ENCODE measurements at places on chromosomes 3 and 15. TPM values are rescaled to one million over a fixed set of nuclear protein-coding genes. Genes with fewer than 3 reads are reported as not detected.

GRCh38 chr3:14605744-14606143, 45.8 kb upstream of the CCDC174 start:
- H3K27me3 ChIP-seq, result no peaks in the 10 kb centered on the region
- no peak for DNase-seq

DNA sequence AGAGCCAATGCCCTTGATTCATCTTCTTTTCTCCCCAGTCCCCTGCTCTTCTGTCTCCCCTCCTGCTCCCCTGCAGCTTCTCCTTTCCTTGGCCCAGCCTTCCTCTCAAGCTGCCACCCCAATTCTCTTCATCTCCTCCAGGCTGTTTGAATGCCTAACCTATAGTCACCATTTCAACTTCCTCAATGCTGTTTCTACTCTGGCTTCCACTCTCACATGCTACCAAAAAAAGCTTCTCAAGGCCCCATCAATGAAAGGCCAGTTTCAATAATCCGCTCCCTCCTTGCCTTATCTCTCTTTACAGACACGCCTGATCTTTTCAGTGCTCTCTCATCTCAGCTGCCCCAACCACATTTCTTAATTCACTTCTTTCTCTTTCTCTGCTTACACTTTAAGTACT, 212.2 kb upstream of the GPR149 start:
- H3K27me3 ChIP-seq, result no peaks in the 10 kb centered on the region
- DNase-seq, result no peak
- no peaks in the 10 kb centered on the region for H3K4me1 ChIP-seq
- no peak overlapping the region for H3K27ac ChIP-seq

DNA sequence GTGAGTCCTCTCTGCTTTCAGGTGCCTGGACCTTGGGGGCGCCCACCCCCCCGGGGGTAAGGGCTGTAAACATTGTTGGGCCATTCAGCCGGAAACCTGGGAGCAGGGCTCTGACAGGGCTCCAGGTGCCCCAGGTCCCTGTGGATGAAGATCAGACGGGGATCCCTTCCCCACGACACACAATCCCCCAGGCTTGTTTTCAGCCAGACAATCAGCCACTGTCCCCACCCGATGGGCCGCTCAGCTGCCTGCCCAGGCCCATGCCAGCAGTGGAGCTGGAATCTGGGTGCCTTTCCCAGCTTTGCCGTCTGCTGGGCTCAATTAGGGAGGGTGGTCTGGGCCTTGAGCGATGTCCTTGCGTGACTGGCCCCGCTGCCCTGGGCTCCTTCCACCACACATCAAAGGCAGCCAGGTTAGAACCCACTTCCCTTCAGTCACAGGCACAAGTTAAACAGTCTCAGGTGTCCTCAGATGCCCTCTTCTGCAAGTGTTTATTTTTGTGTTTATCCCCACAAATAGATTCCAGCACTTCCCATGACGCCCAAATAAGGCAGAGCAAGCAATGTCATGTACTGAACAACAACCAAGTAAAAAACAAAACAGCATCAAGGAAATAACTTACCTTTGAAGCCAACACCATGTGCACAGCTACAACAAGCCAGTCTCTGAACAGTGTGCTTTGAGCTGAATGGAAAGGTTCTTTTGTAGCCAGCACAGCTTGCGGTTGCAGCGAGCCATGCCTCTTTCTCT, 77.0 kb upstream of the ALDH1A3 start:
- no peaks in the 10 kb centered on the region for H3K4me1 ChIP-seq
- no peak overlapping the region for H3K27ac ChIP-seq
- H3K36me3 ChIP-seq, result no peaks in the 10 kb centered on the region
- DNase-seq, result no peak
- H3K4me3 ChIP-seq, result no peak overlapping the region

- H3K27ac ChIP-seq, result no peak overlapping the region
- no peaks in the 10 kb centered on the region for H3K36me3 ChIP-seq
- H3K4me3 ChIP-seq, result no peak overlapping the region
- no peaks in the 10 kb centered on the region for H3K27me3 ChIP-seq
- no peaks in the 10 kb centered on the region for H3K4me1 ChIP-seq
- no peak for DNase-seq
Measured at GRCh38 chr3:8632402-8633237, 12.0 kb downstream of the SSUH2 start.

- H3K27ac ChIP-seq, result no peak overlapping the region
- no peaks in the 10 kb centered on the region for H3K36me3 ChIP-seq
- peak; percentile 49 for DNase-seq
- peaks cover 50% of the 10 kb centered on the region for H3K4me1 ChIP-seq
Measured at GRCh38 chr3:172138792-172139507, 99.6 kb downstream of the FNDC3B start.

DNA sequence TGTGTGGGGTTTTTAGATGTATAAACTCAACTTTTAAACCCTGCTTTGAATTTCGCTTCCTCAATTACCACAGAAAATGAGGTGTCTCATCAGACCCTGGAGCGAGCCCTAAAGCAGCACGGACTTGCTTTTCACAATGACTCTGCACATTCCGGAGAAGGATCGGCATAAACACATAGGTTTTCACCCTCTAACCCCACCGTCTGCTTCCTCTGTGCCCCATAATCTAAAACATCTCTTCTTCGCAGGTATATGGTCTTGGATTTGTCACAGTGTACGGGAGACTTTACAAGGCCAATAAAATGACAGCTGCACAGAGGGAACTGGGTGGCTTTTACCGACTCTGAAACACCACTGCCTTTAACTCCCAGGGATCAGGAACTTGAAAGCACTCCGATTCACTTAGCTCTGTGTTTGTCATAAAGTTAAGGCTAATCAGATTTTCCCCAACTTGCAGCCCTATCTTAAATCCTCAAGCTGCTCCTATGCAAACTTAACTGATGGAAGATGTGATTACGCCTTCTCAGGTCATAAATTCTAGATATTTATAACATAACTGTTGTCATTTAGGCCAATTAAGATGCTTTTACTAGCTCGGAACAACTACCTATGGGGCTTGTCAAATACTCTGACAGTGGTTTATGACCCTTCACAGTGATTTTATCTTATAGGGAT, 133.4 kb upstream of the WNT5A start:
- H3K27me3 ChIP-seq, result no peaks in the 10 kb centered on the region
- H3K36me3 ChIP-seq, result no peaks in the 10 kb centered on the region
- no peak overlapping the region for H3K4me3 ChIP-seq
- no peak for DNase-seq
- H3K27ac ChIP-seq, result no peak overlapping the region

- H3K27ac ChIP-seq, result no peak overlapping the region
- no peaks in the 10 kb centered on the region for H3K36me3 ChIP-seq
- H3K27me3 ChIP-seq, result no peaks in the 10 kb centered on the region
- no peak for DNase-seq
- no peak overlapping the region for H3K4me3 ChIP-seq
Measured at GRCh38 chr3:6266135-6266534, 594.8 kb upstream of the GRM7 start.

GRCh38 chr3:145182196-145182911, 978.6 kb downstream of the PLOD2 start:
- DNase-seq, result no peak
- H3K4me3 ChIP-seq, result no peak overlapping the region
- H3K27me3 ChIP-seq, result no peaks in the 10 kb centered on the region
- H3K36me3 ChIP-seq, result no peaks in the 10 kb centered on the region
- no peaks in the 10 kb centered on the region for H3K4me1 ChIP-seq

- H3K4me3 ChIP-seq, result no peak overlapping the region
- no peaks in the 10 kb centered on the region for H3K36me3 ChIP-seq
- H3K4me1 ChIP-seq, result no peaks in the 10 kb centered on the region
- DNase-seq, result no peak
Measured at GRCh38 chr15:60212536-60212935, 185.2 kb downstream of the ANXA2 start.

- no peak overlapping the region for H3K27ac ChIP-seq
- no peaks in the 10 kb centered on the region for H3K27me3 ChIP-seq
- no peak for DNase-seq
- no peak overlapping the region for H3K4me3 ChIP-seq
- H3K4me1 ChIP-seq, result peaks cover 7% of the 10 kb centered on the region
Measured at GRCh38 chr3:54042259-54042823, 80.0 kb upstream of the CACNA2D3 start.

- DNase-seq, result no peak
- no peaks in the 10 kb centered on the region for H3K27me3 ChIP-seq
- H3K27ac ChIP-seq, result no peak overlapping the region
- no peaks in the 10 kb centered on the region for H3K36me3 ChIP-seq
- no peak overlapping the region for H3K4me3 ChIP-seq
- no peaks in the 10 kb centered on the region for H3K4me1 ChIP-seq
Measured at GRCh38 chr15:29900237-29901189, 78.2 kb upstream of the TJP1 start.

GRCh38 chr15:78995921-78996893, 51.4 kb upstream of the CTSH start:
- no peaks in the 10 kb centered on the region for H3K27me3 ChIP-seq
- DNase-seq, result no peak
- H3K27ac ChIP-seq, result no peak overlapping the region
- no peaks in the 10 kb centered on the region for H3K36me3 ChIP-seq
- H3K4me1 ChIP-seq, result no peaks in the 10 kb centered on the region
- H3K4me3 ChIP-seq, result no peak overlapping the region

DNA sequence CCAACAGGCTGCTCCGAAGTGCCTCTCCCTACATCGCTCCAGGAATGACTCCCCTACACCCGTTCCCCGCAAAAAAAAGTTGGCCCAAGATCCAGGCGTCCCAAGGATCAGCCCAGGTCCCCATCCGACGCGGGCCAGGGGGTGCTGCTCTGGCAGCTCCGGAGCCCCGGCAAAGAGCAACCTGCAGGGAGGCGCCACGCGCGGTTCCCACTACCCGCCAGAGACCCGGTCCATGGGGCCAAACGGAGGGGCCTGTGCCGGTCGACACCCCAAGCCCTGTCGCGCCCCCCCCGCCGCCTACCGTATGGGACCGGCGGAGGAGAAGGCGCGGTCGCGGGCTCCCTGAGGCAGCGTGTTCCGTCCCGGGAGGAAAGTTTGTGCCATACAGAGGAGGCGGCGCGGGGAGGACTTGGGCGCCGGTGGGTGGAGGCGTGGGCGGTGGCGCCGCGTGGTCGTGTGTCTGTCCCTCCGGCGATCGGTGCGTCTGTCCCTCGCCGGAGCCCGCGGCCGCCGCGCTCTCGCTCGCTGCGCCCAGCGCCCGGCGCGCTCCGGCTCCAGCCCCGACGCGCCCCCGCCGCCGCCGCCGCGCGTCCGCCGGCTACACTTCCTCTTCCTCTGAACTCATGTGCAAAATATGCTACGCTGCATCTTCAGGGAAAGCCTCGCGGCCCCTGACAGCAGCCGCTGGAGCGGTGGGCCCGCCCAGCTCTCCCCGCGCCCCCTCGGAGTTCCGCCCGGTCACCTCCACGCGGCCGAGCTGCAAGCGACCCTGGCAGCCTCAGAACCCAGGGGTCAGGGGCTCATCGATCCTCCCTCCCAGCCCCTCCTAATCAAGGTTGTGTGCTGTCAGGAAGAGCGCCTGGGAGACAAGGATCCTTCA, at the start of gene RFTN1:
Gene RFTN1, minus strand, starts transcription at position 559 of the 880 bp plus-strand sequence. CDS start 19,830 bp downstream, outside the sequence.
- H3K4me1 ChIP-seq, result peaks cover 6% of the 10 kb centered on the region
- H3K27me3 ChIP-seq, result no peaks in the 10 kb centered on the region

- H3K36me3 ChIP-seq, result no peaks in the 10 kb centered on the region
- no peaks in the 10 kb centered on the region for H3K27me3 ChIP-seq
Measured at GRCh38 chr3:173397161-173398110, at the start of gene NLGN1. TSS of gene NLGN1 (plus strand) at chr3:173397744.

- no peak overlapping the region for H3K27ac ChIP-seq
- no peak overlapping the region for H3K4me3 ChIP-seq
- no peaks in the 10 kb centered on the region for H3K4me1 ChIP-seq
- no peaks in the 10 kb centered on the region for H3K27me3 ChIP-seq
Measured at GRCh38 chr15:31590609-31591008, 264.0 kb downstream of the KLF13 start.

GASK1A gene
- total RNA-seq, result 22.2 TPM

SNTN gene
- not detected for total RNA-seq

TTC21A gene
- 101 TPM for total RNA-seq

GOLGA6L7 gene
- total RNA-seq, result 13.6 TPM

SCAMP5 gene
- 37.0 TPM for total RNA-seq

DLL4 gene
- total RNA-seq, result 3.5 TPM

DAZL gene
- 49.8 TPM for total RNA-seq

All from testis (tissue), 5 donors.